GM23248 (cell line): ENCODE measurements at places on chromosomes 5 and 9. TPM values are rescaled to one million over a fixed set of nuclear protein-coding genes. Genes with fewer than 3 reads are reported as not detected.

Gene SHISAL2B
- not detected in 2 replicates for total RNA-seq

DNA sequence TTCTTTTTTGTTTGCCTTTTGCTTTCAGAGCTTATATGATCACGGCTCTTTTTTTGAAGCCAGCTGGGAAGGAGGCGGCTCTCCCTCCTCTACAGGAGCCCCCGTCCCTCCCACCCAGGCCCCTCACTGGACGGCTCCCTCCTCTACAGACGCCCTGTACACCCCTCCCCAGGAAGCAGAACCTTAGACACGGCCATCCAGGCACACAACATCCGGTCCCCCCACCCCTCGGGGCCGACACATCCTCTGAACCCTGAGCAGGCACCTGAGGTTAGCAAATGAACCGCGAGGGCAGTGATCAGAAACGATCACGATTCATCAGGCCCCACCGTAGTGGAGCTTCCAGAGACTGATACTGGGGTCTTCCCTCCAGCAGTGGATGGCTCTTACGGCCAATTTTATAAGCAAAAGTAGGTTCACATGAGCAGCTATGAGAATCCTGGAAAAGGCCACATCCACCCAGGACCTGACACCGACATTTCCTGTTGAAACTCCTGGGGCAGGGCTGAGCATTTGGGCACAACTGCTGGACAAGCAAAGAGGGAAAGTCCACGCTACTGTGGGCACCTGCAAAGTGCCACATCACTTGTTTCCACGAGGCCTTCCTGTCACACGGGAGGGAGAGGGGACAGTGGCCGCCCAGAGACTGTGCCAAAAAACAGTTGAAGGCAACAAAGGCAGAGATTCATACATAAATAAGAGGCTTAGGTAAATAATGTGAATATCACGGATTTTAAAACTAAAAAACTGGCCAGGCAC lies 78.9 kb downstream of the SEMA4D start:
- no peak overlapping the region for H3K27ac ChIP-seq
- H3K27me3 ChIP-seq = no peaks in the 10 kb centered on the region
- no peaks in the 10 kb centered on the region for H3K36me3 ChIP-seq
- H3K4me3 ChIP-seq = no peak overlapping the region

Gene SNCAIP
- 2.4 and 4.0 TPM in 2 replicates for total RNA-seq

Gene PLAC8L1
- total RNA-seq = 2.3 TPM in 1 of 2 replicates, not detected in the other

Gene ZNF484
- total RNA-seq = 5.9 and 6.9 TPM in 2 replicates

- no peak for DNase-seq
- H3K36me3 ChIP-seq = no peaks in the 10 kb centered on the region
- H3K27ac ChIP-seq = no peak overlapping the region
- no peaks in the 10 kb centered on the region for H3K4me1 ChIP-seq
Observed at GRCh38 chr9:117987945-117988344, 283.7 kb downstream of the TLR4 start.

GRCh38 chr5:166947045-166947444 lies 1344.4 kb upstream of the WWC1 start:
- no peaks in the 10 kb centered on the region for H3K27me3 ChIP-seq
- no peak for DNase-seq
- H3K4me1 ChIP-seq = no peaks in the 10 kb centered on the region
- H3K36me3 ChIP-seq = no peaks in the 10 kb centered on the region
- H3K4me3 ChIP-seq = no peak overlapping the region

- DNase-seq = no peak
- H3K27me3 ChIP-seq = no peaks in the 10 kb centered on the region
- no peak overlapping the region for H3K27ac ChIP-seq
- H3K36me3 ChIP-seq = no peaks in the 10 kb centered on the region
- H3K4me3 ChIP-seq = no peak overlapping the region
- no peaks in the 10 kb centered on the region for H3K4me1 ChIP-seq
Observed at GRCh38 chr5:133945568-133945967, 22.9 kb downstream of the C5orf15 start.

DNA sequence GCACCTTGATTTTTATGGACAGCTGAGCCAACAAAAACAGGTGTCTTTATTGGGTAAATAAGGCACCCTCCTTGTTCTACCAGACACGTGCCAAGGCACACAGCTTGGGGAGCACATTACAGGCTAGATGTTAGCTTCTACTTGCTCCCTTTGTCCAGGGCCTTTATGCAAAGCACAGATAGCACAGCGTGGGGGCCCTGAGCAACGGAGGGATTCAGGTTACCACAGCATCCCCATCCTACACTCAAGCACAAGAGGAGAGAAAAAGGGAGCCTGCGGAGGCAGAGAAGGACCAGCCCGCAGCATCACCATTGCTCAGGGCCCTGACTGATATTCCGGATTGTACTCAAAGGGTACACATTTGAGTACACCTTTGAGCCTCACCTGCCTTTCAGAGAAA lies 181.7 kb upstream of the KIF2A start:
- H3K27ac ChIP-seq = no peak overlapping the region
- H3K36me3 ChIP-seq = no peaks in the 10 kb centered on the region
- H3K27me3 ChIP-seq = no peaks in the 10 kb centered on the region
- DNase-seq = no peak

GRCh38 chr9:135488527-135488926 lies 8.9 kb downstream of the PPP1R26 start:
- no peaks in the 10 kb centered on the region for H3K27me3 ChIP-seq
- no peaks in the 10 kb centered on the region; the same call in 1 of the 2 replicates for H3K36me3 ChIP-seq
- DNase-seq = no peak

DNA sequence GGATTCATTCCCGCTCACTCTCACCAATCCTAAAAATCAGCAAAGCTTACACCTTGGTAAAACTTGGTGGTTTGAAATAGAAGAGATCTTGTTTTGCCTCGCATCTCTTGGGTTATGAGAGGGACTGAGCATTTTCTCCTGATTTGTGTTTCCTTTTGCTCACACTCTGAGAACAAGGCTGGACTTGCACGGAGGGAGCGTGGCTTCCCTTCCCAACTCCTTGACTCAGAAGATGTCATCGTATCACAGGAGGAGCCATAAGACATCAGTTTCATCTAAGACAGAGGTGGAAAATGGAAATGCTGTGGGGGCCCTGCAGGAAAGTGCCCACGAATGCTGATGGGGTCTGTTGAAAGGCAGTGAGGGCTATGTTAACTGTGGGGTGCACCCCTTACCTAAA lies 37.4 kb downstream of the CTSL start:
- H3K27me3 ChIP-seq = no peaks in the 10 kb centered on the region
- no peak overlapping the region for H3K4me3 ChIP-seq
- DNase-seq = no peak
- no peak overlapping the region for H3K27ac ChIP-seq

GRCh38 chr9:26261503-26262330 lies 583.5 kb upstream of the TUSC1 start:
- H3K36me3 ChIP-seq = no peaks in the 10 kb centered on the region
- peak; percentile 71 for DNase-seq
- peak overlapping the region; percentile 74 for H3K27ac ChIP-seq
- H3K4me3 ChIP-seq = peak overlapping the region; percentile 26; the same call in 1 of the 2 replicates
- H3K27me3 ChIP-seq = no peaks in the 10 kb centered on the region
- H3K4me1 ChIP-seq = peaks cover 67% of the 10 kb centered on the region

Gene SPATA6L
- total RNA-seq = 0.65 and 1.0 TPM in 2 replicates

DNA sequence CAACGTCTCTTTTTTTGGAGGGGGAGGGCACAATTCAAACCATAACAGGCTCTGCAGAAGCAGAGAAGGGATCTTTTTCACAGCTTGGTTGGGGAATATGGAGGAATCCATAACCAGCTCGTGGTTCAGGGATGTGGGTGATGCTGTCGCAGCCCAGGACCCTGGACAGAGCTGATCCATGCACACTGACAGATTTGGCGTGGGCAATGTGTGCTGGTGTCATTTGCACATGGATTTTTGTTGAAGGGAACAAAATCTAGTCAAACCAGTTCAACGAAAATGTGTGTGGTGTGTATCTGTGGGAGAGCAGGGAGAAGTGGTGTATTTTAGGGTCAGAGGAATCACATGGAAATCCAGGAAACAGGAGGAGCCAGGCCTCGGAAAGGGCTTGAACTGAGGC lies 4.2 kb downstream of the DOCK2 start:
- no peak overlapping the region for H3K4me3 ChIP-seq
- H3K4me1 ChIP-seq = no peaks in the 10 kb centered on the region
- H3K27ac ChIP-seq = no peak overlapping the region
- peak; percentile 68 for DNase-seq
- no peaks in the 10 kb centered on the region for H3K27me3 ChIP-seq

DNA sequence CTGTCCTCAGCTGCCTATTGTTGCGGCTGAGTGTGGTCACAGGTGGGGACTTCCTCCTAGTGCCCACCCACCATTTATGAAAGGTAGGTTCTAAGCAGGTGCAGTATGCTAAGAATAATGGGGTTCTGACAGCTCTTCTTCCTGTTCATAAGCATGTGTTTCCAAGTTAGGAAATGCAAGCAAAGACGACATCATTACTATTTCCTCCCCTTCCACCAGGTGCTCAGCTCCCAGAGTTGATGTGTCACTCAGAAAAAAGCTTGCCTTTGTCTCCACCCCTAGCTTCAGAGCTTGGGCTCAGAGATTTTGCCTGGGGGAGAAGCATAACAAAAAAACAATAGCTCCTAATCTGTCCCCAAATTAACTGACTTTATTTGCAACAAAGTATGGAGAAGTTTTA lies 1076.7 kb downstream of the NR2F1-AS1 start:
- H3K27me3 ChIP-seq = no peaks in the 10 kb centered on the region
- H3K4me3 ChIP-seq = no peak overlapping the region
- H3K4me1 ChIP-seq = peaks cover 5% of the 10 kb centered on the region; the same call in 1 of the 2 replicates
- DNase-seq = no peak
- H3K27ac ChIP-seq = no peak overlapping the region

Gene SPARC
- 5,563 and 6,520 TPM in 2 replicates for total RNA-seq

DNA sequence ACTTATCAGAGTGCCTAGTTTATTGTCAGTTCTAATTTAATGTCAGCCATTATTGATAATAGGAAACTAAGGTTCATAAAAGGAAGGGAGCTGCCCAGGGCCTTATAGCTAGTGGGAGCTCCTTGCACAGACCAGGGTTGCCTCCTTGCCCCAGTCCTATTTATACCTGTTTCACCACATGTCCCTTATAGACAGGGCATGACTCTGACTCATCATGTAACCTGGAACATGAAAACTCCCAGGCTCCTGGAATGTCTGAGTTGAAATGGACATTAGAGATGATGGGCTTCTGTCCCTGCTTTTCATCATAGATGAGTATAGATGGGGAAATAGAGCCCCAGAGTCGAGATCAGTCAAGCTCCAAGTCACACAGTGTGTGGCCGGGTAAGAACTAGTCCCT lies 21.1 kb downstream of the FAT2 start:
- H3K27ac ChIP-seq = no peak overlapping the region
- H3K27me3 ChIP-seq = no peaks in the 10 kb centered on the region; the same call in 1 of the 2 replicates
- H3K36me3 ChIP-seq = no peaks in the 10 kb centered on the region

Gene MEIKIN
- total RNA-seq = not detected in 2 replicates

DNA sequence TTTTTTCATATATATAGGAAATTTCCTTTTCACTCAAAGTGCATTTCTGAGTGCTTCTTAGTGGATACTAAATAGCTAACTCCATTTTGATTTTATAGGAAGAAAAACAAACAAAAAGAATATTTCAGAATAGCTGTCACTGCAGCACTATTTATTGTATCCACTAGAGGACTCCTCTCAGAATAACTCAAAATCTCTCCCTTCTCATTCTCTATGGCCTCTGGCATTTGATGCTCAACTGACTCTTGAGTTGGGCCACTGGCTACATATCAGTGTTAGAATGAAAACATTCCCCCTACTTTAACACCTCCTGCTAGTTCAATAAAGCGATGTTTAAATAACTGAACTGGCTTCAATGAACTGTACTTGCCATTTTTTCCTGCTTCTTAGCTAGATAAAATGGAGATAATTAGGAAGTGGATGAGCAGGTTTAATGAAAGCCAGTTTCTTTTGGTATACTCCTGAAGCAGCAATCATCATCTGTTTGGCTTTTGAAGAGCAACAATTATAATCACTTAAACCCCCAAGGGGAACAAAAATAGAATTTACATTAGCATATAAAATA lies 16.6 kb upstream of the ELAVL2 start:
- no peak overlapping the region for H3K4me3 ChIP-seq
- no peaks in the 10 kb centered on the region for H3K36me3 ChIP-seq
- no peaks in the 10 kb centered on the region for H3K27me3 ChIP-seq

- no peak overlapping the region for H3K4me3 ChIP-seq
- DNase-seq = no peak
- H3K36me3 ChIP-seq = no peaks in the 10 kb centered on the region
- H3K27me3 ChIP-seq = no peaks in the 10 kb centered on the region
Observed at GRCh38 chr9:38042626-38043357, 26.2 kb downstream of the SHB start.

- H3K27me3 ChIP-seq = no peaks in the 10 kb centered on the region
- H3K27ac ChIP-seq = no peak overlapping the region
- peaks cover 10% of the 10 kb centered on the region for H3K4me1 ChIP-seq
- DNase-seq = no peak
Observed at GRCh38 chr9:134360180-134360759, 34.0 kb downstream of the RXRA start.

- H3K27ac ChIP-seq = no peak overlapping the region
- no peaks in the 10 kb centered on the region for H3K27me3 ChIP-seq
- no peak overlapping the region for H3K4me3 ChIP-seq
- no peaks in the 10 kb centered on the region for H3K4me1 ChIP-seq
Observed at GRCh38 chr5:116409591-116410296, 164.9 kb downstream of the SEMA6A start.

Gene FGFR4
- total RNA-seq = not detected in 2 replicates

Gene TMEM215
- total RNA-seq = not detected in 2 replicates

Gene KIF12
- total RNA-seq = not detected in 2 replicates

- peak overlapping the region; percentile 81 for H3K4me3 ChIP-seq
- DNase-seq = peak; percentile 48
- H3K36me3 ChIP-seq = peaks cover 27% of the 10 kb centered on the region
- H3K27me3 ChIP-seq = no peaks in the 10 kb centered on the region
- H3K27ac ChIP-seq = peak overlapping the region; percentile 77; the same call in 1 of the 2 replicates
- peaks cover 12% of the 10 kb centered on the region for H3K4me1 ChIP-seq
Observed at GRCh38 chr9:124860582-124861341, 995 bp downstream of the RPL35 start.

DNA sequence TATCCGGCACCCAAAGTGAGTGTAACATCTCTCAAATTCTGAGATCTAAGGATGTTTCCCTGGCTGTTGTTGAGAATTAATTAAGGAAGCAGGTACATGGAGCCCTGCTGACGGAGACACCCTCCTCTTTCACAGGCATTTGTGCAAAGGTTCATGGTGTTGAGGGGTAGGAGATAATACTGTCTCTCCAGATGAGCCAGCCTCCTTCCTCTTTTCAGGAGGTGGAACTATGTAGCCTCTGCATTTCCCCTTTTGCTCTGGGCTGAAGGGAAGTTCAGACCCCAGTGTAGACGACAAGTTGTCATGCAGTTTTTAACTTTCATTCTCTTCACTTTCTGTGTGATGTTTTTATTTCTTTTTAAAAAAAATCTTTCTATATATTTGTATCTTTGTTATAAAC lies 107.5 kb downstream of the GALNT10 start:
- H3K36me3 ChIP-seq = peaks cover 17% of the 10 kb centered on the region
- H3K27ac ChIP-seq = no peak overlapping the region
- H3K27me3 ChIP-seq = no peaks in the 10 kb centered on the region
- H3K4me3 ChIP-seq = no peak overlapping the region
- H3K4me1 ChIP-seq = no peaks in the 10 kb centered on the region
- DNase-seq = no peak
